Right cardiac atrium (tissue), 5 donors: ENCODE measurements at places on chromosomes 2 and 18.

- no peak for DNase-seq
These were observed 4.2 kb upstream of the OXER1 start for GRCh38 chr2:42767899-42768705.

GRCh38 chr2:196941398-196942078 is 15.0 kb upstream of the PGAP1 start:
- no peak for DNase-seq

DNA sequence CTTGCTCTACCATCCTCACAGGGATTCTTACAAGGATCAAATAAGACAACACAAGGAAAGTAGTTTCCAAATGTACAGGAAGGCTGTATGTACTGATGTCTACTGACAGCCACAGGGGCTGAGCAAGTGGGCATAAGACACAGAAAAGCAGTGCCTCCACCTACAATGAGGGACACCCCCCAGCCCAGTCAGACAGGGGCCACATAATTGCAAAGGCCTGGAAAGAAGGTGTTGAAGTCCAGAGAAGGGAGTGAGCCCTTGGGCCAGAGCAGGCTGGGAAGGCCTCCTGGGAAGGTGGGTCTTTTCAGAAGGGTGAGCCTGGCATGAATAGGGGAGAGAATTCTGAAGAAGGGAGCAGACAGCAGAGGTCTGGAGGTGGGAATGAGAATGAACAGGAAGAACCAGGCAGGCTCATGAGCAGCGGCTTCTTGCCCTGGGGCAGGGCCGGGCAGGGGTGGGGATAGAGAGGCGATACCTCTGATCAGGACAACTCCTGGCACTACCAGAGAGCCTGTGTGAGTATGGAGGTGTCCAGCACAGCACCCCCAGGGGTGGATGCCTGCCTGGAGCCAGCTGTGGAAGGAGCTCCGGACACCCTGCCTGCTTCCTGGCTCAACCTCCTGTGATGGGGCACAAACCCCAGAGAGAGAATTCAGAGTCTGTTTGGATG is 30.1 kb downstream of the HS1BP3 start:
- no peak for DNase-seq

- DNase-seq = no peak
These were observed 114.1 kb upstream of the MSH2 start for GRCh38 chr2:47288864-47289263.

- DNase-seq = no peak
These were observed 267.8 kb upstream of the NCKAP5 start for GRCh38 chr2:133835821-133836619.

GRCh38 chr2:63488118-63488713 is 100.1 kb downstream of the WDPCP start:
- no peak for DNase-seq
